ENCODE measurements at places on chromosomes 6 and 20. TPM values are rescaled to one million over a fixed set of nuclear protein-coding genes. Genes with fewer than 3 reads are reported as not detected.
A peak's percentile ranks its signal among the peaks of the same experiment; 100 is the strongest.

ADGB gene
- not detected for total RNA-seq

THBS2 gene
- 23.7 TPM for total RNA-seq

ESR1 gene
- 5.7 TPM for total RNA-seq

TRIM40 gene
- total RNA-seq = not detected

- DNase-seq = peak; percentile 74
Measured at GRCh38 chr6:32883789-32884188, 29.8 kb downstream of the PSMB9 start.

DNA sequence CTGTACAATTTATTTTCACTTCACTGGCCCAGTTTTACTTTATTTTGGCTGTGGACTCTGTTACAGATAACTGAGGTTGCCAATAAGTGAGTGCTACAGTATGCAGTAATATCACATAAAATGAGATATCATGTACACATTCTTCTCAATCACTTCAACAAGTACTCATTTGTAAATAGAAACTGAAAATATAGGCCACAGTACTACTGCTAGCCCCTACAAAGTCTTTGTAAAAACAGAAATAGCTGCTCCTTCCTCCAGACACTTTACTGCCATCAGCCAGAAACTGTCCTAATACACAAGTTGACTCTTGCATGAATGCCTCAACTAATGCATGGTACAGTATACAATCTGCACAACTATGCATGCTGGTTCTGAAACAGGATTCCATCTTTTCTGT is 9.2 kb downstream of the DTNBP1 start:
- no peak for DNase-seq

GRCh38 chr20:3672547-3673171 is 9.2 kb downstream of the ADAM33 start:
- no peak for DNase-seq

DNA sequence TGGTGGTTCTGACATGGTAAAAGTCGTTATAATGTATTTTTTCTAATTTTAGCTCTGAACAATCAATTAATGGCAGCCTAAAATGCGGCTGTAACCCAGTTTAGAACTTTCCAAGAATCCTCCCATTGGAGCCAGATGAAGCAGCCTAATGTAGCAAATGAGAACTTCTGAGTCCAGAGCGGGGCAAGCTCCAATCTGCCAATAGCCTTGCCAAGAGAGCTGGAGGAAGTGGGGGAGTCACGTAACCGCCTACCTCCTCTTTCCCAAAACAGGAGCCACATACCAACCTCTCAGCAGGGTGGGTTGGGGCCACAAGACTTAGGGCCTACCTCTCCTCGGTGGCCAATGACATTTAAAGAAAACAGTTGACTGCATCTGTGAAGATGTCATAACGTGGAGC is 230.6 kb downstream of the SOD2 start:
- DNase-seq = no peak

DNA sequence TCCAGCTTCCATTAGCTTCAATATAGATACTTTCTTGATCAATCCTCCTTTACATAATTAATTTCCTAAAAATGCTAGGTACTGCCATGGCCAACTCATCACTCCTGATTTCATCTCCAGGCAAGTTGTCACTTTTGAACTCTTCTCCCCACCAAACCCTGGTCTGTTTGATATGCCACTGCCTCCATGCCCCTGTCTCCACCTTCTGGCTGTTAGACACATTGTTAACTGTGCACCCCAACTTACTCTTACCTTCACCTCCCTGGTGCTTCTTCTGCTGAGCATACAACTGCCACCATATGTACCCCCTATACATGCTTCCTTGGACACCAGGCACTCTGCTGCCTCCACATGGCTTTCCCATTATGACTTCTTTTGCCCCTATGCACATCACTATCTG is 21.9 kb upstream of the AIG1 start:
- DNase-seq = no peak

Measured in upper lobe of right lung (tissue), 1 donor.